ENCODE measurements at places on chromosomes 4 and X.

DNA sequence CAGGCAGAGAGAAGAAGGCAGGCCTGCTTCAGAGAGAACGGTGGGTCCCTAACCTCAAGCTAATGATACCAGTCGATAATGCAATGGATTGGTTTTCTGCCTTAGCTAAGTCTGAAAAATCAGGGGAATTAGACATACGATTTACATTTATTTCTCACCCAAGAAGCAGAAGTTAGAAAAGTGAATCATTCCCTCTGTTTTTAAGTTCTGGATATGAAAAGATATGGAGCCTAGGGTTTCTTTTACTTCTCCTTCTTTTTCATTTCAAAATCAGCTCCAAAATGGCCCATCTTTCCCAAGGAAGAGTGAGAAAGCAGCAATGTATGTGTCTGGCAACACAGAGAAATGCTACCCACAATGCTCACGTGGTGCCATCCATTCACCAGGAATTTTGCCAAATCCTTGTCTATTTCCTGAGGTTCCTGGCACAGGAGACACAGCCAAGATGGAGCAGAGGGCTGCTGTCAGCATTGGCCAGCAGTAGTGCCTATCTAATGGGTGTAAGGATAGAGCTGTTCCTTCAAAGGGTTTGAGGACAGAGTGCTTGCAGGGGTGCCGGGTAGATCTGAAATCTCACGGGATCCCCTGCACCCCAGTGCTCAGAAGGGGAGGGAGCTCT lies 231.5 kb downstream of the MAML3 start:
- DNase-seq, result peak; percentile 52

DNA sequence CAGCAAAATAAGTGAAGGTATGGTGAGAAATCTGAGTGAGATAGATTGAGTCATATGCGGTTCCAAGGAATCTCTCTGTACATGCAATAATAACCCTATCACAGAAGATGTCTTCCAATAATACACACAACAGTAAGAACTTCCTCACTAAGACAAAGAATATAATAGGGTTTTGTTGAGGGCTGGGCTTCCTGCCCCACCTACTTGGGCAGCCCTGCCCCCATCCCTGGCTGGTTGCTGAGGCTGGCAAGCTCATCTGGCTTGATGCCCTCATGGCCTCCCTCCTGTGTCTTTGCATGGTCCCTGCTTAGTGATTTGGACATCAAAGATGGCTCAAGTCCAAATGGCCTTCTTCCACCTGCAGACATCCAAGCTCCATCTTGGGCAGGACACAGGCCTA lies 2.7 kb downstream of the GEMIN8 start:
- no peak for DNase-seq

GRCh38 chrX:64265265-64265664 lies 34.9 kb upstream of the ASB12 start:
- no peak for DNase-seq

GRCh38 chrX:54178100-54178940 lies 4.7 kb downstream of the FAM120C start:
- peak; percentile 80 for DNase-seq

GRCh38 chr4:23614284-23614892 lies 275.5 kb downstream of the PPARGC1A start:
- peak; percentile 6 for DNase-seq

DNA sequence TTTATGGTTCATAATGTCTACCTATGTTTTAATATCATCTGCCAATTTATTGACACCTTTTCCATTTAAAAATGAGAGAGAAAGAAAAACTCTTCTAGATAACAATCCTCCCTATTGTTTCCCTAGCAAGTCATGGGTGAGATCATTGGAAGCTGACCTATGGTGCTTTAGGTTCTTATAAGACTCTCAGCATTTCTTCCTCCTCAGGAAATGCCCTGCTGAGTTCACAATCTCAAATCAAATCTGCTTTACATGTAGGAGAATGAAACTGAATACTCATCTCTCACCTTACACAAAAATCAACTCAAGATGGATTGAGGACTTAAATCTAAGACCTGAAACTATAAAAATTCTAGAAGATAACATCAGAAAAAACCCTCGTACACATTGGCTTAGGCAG lies 267.4 kb downstream of the RAPGEF2 start:
- DNase-seq, result no peak
